GM20000 (cell line): ENCODE measurements at places on chromosomes 2 and 18.
A peak's percentile ranks its signal among the peaks of the same experiment; 100 is the strongest.

- DNase-seq: no peak
Observed at GRCh38 chr2:8230466-8230865, 451.4 kb upstream of the ID2 start.

DNA sequence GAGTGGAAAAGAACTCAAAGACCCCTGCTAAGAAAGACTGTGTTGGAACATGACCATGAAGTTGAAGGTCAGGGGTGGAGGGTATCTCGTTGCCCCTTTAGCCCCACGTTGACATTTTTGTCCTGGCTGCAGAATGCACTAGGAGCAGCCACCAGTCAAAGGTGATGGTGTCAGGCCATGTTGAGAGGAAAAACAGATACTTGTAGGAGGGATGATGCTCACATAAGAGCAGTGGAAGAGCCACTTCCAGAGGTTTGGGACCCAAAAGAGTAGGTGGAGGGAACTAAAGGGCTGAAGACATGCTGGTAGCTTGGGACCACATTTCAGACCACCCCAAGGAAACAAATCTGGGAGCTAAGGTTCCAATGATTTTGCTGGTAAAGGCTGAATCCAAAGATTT, 159.0 kb downstream of the MYO3B start:
- DNase-seq: no peak

- peak; percentile 69 for DNase-seq
Observed at GRCh38 chr2:27754138-27754588, 17.4 kb upstream of the MRPL33 start.

DNA sequence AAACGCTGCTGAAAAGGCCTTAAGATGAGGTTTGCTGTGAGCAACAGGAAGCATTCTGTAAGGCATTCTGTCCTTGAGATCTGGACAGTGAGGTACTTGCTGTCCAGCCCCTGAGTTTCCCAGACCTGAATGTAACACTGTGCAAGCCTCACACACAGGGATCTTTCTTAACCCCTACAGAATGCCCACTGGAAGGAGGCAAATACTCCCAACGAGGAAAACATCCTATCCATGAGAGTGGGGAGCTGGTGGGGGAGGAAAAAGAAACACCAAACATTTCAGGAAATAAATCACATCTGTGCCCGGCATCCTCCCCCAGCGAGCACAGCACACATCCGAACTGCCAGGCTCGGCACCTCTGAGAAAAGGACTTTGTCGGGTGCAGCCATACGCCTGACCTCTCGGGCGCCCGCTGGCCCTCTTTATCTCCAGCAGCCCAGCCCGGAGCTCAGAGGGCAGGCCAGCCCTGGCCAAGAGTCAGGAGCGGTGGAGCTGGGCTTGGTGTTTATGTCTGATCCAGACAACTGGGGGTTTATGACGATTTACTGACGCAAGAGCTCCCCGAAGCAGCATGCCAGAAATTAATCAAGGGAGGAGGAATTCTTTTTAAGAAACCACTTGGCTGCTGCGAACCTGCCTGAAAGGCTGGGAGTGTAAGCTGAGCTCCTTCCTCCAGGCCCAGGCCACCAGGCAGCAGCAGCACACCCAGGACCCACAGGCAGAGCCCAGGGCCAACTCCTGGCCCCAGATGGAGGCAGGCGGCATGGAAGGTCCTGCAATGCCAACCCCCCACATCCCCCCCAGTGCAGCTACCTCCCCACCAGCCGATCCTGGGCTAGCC, 72.2 kb downstream of the HDAC4 start:
- no peak for DNase-seq

DNA sequence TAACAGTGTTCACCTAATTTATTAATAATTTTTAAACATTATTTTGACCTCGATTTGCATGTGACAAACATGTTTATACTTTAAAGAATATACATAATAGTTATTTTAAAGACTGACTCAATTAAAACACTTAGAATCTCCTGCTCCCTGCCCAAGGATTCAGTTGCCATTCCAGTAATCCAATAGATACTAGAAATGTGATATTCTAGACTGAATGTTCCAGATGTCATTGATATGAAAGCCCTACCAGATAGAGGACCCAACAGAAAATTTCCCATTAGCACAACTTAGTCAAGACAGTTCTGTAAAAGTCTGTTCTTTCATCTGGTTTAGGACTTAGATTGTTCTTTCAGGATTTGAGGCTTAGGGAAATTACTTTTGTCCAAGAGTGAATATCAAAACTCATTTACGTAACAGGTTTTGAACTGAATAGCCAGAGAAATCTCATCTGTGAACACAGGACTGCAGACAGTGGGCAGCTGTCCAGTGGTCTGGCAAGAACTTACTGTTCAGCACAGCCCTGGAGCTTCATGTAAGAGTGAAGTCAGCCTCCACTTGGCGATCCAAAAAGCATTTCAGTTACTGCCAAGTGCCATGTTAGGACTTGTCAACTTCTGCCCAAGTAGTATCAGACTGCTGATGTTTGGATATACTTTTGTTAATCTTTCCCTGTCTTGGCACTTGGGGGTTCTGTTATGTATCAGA, 77.5 kb downstream of the OSBPL6 start:
- no peak for DNase-seq

DNA sequence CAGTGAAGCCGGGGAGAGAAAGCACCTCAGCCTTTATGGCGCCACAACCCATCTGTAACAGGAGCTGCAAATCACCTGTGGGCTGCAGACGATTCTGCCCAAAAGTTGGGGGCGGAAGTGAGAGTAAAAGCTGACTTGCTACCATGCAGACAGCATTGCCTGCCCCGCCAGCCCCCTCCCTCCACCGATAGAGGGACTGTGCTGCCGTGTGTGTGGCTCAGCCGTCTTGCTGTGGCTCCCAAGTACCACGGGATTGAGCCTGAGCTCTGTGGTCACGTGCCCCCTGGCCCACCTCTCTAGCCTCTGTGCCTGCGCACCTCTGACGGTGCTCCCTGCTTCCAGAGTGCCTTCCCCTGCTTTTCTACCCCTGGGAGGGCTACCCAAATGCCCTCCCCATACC, 79.6 kb downstream of the GLI2 start:
- DNase-seq: no peak

DNA sequence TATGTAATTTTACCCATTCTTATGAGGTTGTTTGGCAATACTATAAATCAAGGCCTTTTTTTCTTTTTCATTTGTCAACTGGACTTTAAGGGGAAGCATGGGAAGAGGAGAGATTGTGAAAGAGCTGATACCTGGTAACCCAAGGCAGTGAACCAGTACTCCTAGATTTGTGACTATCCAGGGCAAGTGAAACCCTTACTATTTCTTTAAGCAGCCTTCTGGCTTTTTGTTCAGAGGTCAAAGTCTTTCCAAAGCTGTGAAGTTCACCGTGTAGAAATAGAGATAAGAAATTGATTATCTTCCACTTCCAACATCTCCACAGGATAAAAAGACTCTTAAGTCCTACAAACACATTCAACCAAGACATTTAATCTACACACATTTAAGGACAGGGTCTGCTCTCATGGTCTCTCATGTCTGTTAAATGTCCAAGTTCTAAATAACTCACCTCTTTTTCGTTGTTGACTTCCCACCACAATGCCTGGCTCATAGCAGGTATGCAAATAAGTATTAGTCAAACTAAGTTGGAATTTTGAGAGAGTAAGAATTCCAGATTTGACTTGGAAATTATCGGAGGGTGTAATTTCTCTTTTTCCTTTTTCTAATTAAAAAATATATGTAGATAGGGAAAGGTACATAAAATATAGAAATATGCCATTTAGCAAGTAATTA, 485.8 kb downstream of the STK39 start:
- DNase-seq: no peak

DNA sequence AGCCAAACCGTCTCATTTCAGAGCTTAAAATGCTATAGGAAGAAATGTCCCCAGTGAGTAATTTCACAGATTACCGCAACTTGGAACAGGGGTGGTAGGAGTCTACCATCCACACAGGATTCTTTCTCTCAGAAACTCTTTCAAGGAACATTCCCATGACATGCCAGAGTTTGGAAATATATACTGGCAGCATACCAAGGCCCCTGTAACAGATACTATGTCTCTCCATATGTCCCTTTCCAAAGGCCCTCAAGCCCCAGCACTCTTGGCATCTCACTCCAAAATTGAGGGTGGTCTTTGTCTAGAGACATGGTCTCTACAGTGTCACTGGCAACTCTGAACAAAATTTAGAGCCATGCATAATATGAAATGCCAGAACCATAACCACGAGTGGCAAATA, 11.0 kb downstream of the FIGLA start:
- DNase-seq: no peak

- DNase-seq: no peak
Observed at GRCh38 chr2:191109888-191110287, 40.9 kb downstream of the STAT4 start.

DNA sequence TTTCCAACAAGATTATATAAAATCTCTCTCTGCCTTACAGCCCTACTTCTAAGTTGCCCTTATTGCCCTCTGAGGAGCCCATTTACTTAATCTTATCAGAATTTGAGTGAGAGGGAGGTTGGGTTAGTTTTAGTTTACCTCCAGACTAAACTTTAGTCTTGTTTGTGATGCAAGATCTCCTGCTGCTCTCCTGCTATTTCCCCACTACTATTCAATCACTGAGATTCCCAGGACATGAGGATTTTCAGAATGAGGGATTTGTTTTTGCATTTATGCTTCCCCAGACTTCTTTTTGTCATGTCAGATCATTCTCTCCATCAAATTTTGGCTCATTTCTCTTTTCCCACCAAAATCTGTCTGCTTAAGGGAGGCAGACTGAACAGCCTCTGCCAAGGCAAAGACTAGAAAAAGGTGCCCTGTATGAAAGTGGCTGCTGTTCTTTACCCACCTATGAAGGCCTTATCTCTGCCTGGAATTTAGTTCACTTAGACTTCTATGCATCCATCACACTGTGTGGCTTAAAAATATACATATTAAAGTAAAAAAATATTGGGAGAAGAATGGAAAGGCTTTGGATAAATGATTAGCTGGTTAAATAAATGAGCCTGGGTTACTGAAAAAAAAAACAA, 401.3 kb downstream of the PID1 start:
- DNase-seq: no peak

- peak; percentile 55 for DNase-seq
Observed at GRCh38 chr2:101036562-101036961, 34.5 kb downstream of the RPL31 start.

- DNase-seq: no peak
Observed at GRCh38 chr2:195642027-195642678, 14.9 kb upstream of the SLC39A10 start.

DNA sequence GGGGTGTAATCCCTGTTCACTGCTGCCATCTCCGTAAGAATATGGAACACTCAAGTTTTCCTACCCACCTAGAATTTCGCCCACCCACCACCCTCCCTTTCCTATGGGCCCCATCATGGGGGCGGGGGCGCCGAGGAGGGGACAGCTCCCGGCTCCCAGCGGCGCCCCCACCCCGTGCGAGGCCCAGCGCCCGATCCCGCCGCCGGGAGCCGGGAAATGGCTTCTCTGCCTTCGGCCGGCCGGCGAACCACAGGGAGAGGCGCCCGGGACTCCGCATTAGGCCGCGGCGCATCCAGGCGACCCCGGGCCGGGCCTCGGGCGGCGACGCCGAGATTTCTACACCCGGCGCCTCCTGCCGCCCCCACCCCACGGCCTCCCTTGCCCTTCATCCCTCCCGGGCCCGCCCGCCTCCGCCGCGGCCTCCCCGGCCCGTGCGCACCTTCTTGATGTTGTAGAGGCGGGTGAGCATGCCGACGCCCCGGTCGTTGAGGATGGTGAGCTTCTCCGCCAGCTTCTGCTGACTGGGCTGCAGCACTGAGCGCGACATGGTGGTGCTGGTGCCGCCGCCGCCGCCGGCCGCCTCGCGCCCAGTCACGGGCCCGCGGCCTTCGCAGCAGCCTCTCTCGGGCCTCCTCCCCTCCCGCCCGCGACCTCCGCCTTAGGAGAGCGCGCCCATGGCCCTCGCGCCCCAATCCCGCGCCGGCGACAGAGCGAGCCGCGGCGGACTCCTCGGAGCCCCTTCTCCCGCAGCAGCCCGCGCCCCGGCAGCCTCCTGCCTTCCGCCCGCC, 510 bp downstream of the NCKAP1 start:
- peak; percentile 63 for DNase-seq

DNA sequence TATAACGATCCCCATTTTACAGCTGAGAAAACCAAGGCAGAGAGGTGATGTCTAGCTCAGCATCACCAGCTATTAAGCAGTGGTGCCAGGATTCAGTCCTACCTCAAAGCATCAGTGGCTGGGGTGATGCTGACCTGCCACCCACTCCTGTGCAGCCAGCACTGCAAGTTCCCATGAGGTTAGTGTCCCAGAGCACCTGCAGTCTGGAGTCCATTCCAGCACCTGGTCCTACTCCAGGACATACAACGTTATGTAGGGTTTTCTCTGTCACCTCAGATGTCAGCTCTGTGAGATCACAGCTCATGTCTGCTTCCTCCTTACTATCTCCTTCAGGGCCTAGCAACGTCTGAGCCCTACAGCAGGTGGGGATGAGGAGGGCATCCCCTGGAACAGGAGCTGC, 328.0 kb upstream of the HS6ST1 start:
- no peak for DNase-seq

DNA sequence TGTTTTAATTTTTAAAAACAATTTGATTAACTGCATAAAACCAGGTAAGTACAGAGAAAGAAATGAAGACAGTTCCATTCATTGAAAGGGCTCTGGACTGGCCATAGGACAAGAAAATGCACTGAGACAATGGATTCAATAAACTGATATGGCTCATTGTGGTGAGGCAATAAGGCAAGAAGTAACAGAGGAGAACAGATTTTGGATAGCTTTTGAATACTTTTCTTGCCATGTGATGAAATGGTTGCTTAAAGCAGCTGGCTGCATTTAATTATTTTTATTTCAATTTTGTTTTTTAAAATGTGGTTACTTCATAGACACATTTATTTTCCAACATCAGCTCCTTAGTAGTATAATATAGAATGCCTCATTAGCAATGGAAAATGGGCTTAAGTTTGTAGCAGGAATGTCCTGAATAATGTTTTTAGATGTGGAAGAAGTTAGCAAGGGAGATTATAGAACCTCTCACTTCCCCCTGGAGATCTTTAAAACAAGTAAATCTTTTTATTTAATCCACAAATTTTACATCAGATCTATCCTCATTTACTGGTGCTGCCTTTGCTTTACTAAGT, 646.9 kb upstream of the ZEB2 start:
- no peak for DNase-seq

DNA sequence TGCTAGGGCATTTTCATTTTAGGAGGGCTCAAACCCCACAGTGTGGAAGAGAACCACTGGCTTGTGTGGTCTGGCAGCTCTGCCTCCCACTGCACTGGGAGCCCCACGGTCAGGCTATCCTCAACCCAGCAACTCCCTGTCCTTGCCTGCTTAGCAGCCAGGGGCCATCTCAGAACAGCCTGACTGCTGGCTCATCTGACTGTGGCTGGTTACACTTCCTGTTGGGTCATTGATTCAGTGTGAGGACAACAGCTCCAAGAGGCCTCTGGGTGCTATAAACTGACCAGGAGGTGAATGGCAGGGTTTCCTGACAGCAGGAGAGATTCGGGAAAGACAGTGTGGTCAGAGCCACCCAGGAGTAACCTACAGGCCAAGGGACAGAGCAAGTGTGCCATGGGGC, 40.1 kb downstream of the AMER3 start:
- no peak for DNase-seq

DNA sequence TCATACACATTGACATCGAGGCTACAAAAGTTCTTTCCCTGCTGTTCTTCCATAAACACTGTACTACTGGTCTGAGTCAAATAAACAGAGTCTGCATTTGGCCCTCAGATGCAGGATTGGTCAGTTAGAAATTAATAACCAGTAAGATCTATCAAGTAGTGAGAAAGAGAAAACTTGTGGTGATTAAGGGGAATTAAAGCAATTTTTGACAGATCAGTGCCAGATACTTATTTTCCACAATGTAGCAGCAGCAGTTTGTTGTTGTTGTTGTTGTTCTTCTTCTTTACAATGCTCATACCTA, 85.0 kb downstream of the IKZF2 start:
- DNase-seq: no peak
